Eye (tissue), 1 donor: ENCODE measurements at places on chromosomes 6 and 20.
A peak's percentile ranks its signal among the peaks of the same experiment; 100 is the strongest.

DNA sequence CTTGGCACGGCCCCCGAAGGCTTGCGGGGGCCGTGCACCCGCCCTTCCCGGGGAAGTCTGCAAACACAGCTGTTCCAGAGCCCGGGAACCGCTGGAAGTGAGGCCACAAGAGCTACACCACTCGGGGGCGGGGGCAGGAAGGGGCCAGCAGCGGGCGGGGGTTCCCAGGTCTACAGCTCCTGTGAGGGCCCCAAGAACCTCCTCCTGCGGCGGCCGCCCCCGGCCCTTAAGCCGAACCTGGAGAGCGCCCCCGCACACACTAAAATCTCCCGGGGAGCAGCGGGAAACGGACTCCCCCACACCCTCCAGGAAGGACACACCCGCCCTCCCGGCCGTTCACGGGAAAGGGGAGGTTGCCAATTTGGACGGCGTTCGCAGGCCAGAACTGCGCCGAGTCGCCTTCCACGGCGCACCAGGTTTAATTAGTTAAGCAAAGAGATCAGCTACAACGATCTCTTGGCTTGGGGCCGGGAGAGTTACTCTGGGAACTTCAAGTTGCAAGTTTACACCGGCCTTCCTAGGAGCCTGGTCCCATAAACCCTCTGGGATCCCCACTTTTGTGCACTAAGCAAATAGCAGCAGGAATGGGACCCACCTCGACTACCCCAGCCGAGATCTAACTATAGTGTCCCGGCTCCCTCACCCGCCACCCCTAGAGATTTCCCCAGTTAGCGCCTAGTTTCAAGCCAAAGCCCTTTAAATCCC, 1.7 kb downstream of the JAG1 start:
- DNase-seq = peak; percentile 78

GRCh38 chr20:33322456-33322855, 39.4 kb downstream of the BPIFB1 start:
- DNase-seq = no peak

GRCh38 chr20:22684072-22684762, 99.8 kb upstream of the FOXA2 start:
- peak; percentile 92 for DNase-seq

GRCh38 chr6:112764377-112764776, 417.2 kb downstream of the RFPL4B start:
- no peak for DNase-seq

DNA sequence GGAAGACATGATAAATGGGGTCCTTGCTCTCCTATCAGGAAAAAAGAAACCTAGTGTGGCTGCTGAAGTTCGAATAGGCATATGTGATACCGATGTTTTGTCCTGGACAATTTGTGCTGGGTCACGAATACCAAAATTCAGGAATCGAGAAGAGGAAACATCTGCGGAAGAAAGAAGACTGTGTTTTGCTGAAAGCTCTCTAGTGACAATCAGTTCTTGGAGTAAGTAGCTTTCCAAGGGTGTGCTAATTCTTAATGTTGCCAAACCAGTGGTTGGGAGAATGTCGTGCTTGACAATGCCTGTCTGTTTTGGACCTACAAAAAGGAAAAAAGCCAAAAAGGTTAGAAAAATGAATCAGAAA, 956.1 kb downstream of the PHF3 start:
- DNase-seq = no peak

DNA sequence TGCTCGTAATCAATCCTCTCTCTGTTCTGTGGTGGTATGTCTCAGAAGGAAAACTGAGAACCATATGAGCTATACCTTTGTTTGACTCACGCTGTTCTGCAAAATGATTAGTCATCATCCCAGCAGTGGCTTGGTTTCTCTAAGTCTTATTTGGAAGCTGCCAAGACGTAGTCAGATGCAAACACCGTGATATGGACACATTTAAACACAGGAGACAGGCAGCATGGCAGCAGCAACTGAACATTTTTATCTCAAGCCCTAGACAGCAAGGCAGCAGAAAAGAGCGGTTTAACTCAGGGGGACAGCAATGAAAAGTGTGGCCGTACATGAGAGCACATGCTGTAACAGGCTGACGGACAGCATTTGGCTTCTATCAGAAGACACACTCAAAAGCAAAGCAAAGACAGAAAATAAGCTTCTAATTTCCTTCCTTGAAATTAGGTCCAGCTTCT, 1295.1 kb downstream of the EPHA7 start:
- DNase-seq = peak; percentile 22

DNA sequence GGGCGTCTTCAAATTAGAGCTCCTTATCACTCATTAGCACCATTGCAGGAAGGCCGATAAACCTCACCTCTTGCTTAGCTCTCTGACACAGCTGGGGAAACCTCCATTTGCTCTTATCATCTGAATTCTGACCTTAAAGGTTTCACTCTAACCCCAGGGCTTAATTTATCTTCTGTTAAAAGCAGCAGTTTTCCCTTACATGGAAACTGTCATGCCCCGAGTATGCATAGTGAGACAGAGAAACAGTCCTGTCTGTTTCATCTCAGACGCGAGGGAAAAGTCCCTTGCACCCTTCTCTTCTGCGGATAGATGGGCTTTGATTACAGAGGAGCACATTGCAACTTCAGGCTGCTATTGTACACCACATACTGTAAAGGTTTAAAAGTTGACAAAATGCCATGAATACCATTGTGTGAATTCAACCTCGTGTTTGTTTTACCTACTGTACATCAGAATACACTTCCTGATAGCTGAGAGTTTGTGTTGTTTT, 191.5 kb upstream of the BMP2 start:
- DNase-seq = peak; percentile 23

DNA sequence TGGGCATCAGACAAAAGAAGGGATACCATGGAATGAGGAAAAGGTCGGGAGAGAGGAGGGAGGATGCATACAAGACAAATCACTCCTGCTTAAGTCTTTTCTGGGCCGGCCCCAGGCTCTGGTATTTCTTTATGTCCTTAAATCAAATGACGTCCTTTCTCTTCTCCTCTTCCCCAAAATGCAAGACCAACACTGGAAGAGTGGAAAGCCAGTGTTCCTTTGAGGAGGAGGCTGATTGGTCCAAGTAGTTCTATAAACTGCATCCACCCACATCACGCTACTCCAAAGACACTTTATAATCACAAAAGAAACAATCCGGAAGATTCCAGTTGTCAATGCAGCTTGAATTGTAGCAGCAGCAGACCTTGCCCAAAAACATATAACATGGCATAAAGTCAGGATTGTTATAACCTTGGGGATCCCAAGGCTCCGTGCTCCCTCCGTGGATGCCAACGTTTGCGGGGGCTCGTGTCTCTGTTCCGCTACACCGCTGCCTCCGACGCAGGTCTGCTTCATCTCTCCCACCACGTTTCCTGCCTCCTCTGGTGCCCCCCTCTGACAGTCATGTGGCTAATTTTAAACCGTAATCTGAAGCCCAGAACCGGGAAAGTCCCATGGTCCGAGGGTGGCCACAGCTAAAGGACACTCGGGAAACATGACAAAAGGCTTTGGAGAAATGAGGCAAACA, 47.1 kb downstream of the MCUR1 start:
- DNase-seq = peak; percentile 33

DNA sequence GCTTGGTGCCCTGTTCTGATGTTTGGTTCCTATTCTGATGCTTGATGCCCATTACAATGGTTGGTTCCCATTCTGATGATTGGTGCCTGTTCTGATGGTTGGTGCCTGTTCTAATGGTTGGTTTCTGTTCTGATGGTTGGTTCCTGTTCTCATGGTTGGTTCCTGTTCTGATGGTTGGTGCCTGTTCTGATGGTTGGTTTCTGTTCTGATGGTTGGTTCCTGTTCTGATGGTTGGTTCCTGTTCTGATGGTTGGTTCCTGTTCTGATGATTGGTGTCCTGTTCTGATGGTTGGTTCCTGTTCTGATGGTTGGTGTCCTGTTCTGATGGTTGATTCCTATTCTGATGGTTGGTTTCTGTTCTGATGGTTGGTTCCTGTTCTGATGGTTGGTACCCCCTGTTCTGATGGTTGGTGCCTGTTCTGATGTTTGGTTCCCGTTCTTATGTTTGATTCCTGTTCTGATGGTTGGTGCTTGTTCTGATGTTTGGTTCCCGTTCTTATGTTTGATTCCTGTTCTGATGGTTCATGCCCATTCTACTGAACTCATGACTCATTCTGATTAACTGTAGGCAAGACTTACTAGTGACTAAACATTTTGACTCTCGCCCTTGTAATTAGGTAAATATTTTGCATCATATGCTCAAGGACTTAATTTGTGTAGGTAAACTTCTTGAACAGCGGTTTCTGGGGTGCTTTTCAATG, 146.2 kb downstream of the DLL1 start:
- DNase-seq = no peak

DNA sequence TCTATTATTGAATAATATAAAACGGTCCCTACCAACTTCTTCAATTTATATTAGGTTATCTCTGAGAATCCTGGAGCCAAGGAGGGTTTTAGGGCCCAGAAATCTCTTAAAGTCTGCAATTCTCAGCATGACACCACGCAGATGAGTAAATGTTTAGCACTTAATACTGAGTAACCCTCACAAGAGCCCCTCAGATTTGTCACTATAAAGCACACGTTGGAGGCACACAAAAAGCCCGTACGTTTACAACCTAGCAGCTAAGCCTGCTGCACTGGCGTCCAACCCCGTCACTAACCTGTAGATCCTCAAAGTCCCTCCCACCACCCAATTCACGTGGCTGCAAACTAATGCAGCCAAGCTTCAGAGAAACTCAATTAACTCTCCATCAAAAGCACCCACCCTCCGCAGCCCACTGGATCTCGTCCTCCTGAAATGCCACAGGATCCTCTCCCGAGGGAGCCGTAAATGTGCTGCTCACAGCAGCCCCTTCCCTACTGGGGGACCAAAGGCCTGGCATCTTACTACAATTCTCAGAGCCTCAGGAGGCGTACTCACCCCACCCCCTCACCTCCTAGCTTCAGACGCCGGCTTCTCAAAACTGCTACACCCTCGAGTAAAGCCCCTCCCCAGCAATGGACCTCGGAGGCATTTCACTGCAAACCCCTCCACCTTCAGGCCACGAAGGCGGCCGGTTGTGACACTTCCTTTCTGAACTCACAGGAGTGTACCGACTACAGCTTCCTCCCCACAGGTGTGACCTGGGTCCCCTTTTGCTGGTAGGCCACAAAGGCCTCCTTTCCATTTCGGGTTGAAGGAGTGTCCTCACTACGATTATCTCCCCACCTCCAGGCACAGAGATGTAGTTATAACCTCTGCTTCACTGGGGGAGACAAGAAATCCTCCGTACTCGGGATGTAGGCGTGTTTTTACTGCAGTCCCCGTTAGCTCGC, 909 bp downstream of the CPNE1 start:
- no peak for DNase-seq

GRCh38 chr6:52365317-52365716, 3.4 kb downstream of the PAQR8 start:
- DNase-seq = no peak

DNA sequence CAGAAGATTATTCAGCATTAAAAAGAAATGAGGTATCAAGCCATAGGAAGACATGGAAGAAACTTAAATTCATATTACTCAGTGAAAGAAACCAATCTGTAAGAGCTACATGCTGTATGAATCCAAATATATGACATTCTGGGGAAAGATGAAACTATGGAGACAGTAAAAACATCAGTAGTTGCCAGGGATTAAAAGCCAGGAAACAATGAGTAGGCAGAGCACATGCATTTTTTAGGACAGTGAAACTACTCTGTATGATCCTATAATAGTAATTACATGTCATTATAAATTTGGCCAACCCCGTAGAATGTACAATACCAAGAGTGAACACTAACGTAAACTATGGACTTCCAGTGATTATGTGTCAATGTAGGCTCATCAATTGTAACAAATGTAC, 92.8 kb upstream of the RNF217 start:
- no peak for DNase-seq

DNA sequence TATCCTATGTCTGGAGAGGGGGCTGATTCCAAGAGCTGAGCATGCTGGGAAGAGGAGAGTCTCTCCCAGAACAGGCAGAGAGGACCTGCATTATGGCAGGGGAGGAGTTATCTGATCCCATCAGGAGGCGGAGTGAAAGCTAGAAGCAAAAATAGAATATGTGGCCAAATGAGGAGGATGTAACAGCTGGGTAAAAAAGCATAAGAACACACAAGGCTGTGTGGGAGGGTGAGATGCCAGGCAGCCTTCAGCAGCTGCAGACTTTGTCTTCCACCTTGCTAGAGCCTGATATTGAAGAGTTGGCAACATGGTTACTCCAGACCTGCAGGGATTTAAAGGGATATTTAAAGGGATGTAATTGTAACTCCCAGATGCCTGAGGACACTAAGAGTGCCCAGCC, 167.1 kb downstream of the PTPRT start:
- DNase-seq = no peak

GRCh38 chr6:139468178-139468819, 93.9 kb upstream of the CITED2 start:
- no peak for DNase-seq

GRCh38 chr6:28134015-28134414, 7.7 kb upstream of the ZKSCAN8 start:
- DNase-seq = peak; percentile 41

- DNase-seq = no peak
Measured at GRCh38 chr6:32741031-32741960, at the start of gene HLA-DQA2. HLA-DQA2 (plus strand) TSS chr6:32741391; CDS start chr6:32741444, 53 bp downstream.

DNA sequence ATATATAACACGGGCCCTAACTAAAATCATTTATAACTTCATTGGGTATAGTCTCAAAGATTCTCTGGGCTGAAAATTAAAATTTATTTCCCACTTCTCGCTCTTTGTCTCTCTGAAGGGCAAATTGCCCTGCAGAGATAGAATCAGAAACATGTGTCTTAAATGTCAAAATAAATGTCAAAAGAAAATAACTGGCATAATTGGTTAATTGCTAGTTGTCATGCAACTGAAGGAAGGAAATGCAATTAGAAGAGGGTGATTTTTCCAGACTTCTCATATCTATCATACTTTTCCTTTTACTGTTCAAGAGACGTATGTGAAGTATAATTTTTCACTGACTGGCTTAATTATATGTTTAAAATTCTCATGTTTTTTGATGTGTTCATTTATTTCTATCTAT, 80.3 kb upstream of the HMGCLL1 start:
- DNase-seq = no peak

GRCh38 chr6:118350881-118351430, 197.1 kb upstream of the PLN start:
- no peak for DNase-seq

DNA sequence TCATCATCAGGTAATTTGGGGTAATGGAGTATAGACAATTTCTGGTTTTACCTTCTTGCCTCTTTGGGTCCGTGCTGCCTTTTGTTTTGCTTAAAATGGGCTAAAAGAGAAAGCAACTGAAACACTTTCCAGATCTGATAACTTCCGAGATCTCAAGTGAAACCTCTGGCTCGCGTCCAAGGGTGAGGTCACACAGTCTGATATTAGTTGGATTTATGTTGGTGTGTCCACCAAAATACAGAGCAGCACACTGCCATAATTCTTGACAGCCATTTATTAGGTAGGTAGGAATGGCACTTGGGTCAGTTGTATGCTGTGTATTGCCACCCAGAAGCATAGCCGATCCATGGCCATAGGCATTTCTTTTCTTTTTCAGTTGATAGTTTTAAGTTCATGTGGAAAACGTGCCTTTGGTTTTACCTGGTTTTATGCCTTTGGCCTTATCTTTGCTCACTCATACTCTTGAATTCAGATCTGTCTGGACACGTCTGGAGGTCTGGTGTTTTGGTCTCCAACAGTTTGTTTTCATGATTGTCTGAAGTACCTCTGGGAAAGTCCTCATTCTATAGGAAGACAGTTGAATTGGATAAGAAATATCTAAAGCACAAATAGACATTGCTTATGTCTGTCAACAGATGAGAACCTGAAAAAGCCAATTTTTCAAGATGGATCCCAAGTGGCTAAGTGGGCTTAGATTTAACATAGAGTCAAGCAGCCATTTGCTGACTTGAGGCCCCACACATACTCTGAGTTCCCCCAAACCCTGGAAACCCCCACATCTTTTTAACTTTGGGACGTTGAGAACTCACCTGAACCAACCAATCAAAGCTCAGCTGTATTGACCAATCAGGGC, 320.8 kb downstream of the SOX4 start:
- DNase-seq = peak; percentile 59
